Retina (tissue), 1 donor: ENCODE measurements at places on chromosomes 11 and 22.

DNA sequence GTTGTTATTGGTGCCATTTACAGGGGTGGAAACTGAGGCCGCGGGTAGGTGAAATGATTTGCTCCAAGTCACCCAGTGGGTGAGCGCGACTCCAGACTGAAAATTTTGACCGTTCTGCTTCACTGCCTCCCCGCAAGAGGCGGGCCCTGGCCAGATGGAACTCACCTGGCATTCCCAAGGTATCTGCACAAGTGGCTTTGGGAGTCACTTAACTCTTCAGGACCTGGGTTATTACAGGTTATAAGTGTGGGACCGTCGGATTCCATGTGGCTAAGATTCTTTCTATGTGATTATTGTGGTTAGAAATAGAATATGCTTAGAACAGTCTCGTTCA, 598 bp downstream of the CABIN1 start:
- no peak for DNase-seq

- no peak for DNase-seq
Measured at GRCh38 chr11:73468590-73469161, 92.5 kb downstream of the RELT start.

GRCh38 chr22:38841211-38841610, 2.6 kb downstream of the NPTXR start:
- no peak for DNase-seq

- DNase-seq, result no peak
Measured at GRCh38 chr11:58392746-58393145, 13.9 kb downstream of the OR5B3 start.

- DNase-seq, result no peak
Measured at GRCh38 chr11:61111786-61112517, 9.7 kb downstream of the CD5 start.

DNA sequence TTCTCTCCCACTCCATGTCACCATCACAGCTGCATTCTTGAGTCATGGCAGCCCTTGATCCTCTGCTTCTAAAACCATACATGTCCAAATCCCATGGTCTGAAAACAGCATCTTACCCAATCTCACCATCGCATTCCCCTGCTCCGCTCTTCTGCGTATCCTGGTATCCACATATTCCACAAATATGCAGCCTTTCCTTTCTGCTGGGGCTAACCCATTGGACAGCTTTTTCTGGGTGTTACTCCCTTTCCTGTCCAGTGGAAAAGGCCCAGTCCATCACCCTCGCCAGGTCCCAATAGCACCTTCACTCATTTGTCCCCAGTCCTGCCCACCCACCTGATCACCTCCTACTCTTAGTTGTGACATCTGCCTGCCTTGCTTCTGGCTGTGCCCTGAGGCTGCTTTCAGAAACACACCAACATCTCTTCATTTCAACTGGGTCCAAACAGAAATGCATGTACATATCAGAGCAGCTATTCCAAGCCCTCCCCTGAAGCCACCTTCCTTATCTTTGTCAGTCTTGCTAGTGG, 237.6 kb upstream of the TBCEL start:
- DNase-seq, result no peak

DNA sequence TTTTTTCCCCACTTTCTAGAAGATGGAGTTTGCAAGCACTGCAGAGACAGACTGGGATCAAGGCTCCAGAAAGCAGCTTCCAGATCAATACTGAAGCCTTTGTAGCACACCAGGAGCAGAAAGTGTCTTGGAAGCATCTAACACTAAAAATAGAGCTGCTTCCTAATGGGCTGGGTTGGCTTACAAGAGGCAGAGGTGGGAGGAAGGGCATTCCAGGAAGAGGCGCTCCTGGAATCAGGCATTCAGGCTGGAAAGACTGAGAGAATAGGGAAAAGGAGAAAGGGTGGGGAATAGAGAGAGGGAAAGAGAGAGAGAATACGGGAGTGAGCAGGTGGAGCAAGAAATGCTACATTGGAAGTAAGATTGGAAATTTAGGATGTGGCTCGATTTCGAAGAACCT, 395.9 kb downstream of the OPCML start:
- no peak for DNase-seq

DNA sequence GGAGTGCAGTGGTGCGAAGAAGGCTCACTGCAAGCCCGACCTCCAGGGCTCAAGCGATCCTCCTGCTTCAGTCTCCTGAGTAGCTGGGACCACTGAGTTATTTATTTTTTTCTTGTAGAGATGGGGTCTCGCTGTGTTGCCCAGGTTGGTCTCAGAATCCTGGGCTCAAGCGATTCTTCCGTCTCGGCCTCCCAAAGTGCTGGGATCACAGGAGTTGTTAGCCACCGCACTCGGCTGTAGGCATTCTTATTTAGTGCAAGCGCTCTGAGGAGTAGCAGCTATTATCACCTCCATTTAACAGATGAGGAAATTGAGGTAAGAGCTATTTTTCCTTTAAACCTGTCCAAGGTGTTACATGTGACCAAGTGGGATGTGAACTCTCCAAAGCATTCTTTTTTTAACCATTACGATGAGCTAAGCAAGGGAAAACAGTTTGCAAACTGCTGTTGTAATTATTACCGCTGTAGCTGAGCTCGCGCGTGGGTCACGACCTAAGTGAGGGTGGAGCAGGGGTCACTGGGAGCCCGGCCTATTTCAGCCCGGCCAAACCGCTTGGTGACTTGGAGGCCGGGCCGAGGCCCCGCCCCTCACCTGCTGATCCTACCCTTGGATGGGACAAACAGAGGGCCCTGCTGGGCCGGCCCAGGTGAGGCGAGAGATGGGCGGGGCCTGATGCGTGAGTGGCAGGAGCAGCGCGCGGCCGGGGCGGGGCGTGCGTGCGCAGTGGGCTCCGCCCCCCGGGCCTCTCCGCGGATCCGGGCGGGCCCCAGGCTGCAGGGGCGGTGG, 449 bp upstream of the KREMEN1 start:
- DNase-seq, result peak; percentile 85

DNA sequence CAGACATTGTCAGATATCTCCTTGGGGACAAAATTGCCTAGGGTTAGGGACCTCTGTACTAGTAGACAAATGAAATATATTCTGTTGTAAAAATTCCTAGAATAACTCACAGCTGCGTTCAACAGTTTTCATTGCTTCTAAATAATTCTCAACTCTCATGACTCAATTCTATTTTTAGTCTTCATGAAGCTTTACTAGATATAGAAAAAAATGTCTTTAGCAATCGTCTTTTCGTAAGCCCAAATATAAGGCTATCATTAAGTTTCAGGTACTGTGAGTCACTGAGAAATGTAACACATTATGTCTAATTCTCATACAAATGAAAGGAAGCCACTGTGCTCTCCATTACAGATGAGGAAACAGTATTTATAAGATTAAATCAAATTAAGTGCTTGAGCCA, 6.4 kb downstream of the MMP12 start:
- no peak for DNase-seq

- DNase-seq, result no peak
Measured at GRCh38 chr11:12052676-12053605, 44.5 kb upstream of the DKK3 start.

DNA sequence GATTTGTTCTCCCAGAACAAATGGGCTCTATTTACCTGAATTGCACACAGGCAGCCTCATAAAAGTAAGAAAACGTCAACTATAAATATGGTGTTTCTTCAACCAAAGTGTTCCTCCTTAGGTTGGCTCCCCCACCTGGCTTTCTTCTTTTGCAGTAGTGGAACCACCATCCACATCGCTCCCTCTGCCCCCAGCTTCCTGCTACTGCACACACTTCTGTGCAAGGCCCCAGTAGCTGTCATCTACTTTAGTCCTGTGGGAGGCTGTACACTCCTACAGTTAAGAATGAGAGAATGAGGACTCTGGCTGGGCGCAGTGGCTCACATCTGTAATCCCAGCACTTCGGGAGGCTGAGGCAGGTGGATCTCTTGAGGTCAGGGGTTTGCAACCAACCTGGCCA, 89.5 kb downstream of the BMAL1 start:
- no peak for DNase-seq

DNA sequence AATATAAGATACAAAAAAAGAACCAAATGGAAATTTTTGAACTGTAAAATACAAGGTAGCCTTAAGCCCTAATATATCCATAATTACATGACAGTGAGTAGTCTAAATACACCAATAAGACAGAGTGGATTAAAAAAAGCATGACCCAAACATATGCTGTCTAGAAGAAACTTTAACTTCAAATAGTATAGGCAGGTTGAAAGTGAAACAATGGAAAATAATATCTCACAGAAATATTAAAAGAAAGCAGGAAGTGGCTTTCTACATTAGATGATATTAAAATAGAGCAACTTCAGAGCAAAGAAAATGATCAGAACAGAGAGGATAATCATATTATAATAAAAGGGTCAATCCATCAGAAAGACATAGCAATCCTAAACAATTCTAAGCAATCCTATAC, 21.8 kb downstream of the DCUN1D5 start:
- DNase-seq, result no peak

DNA sequence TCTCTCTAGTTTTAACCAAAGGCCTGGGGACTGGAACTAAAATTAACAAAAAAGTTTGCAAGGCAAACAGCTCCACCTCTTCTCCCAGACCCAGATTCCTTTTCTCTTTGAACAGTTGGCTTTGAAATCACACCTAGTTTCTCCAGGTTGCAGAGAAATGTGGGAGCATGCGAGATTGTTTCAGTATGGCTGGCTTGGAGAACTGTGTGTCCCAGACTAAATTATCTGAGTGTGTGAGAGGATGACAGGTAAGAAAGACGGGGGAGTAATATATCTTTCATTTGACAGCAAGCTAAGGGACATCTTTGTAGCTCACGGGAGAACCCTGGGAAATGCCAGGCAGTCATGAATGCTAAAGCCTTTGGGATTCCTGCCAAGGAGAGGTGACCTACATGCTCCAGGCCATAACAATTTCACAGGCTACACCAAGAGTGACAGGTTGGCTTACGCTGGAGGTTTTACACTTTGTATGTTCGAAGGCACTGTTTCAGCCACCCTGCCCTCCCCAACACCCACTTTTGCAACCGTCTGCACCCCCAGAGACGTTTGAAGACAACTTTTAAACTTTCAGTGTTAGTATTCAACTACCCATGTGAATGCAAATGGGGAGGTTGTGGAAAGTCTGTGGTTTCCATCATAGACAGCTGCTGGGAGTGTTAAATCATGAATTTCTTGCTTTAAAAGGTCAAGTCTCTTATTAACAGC, 109.3 kb upstream of the SNX19 start:
- DNase-seq, result no peak

- DNase-seq, result no peak
Measured at GRCh38 chr11:19876750-19877149, 164.1 kb downstream of the NAV2 start.

GRCh38 chr11:72263361-72263760, 19.4 kb upstream of the PHOX2A start:
- no peak for DNase-seq

DNA sequence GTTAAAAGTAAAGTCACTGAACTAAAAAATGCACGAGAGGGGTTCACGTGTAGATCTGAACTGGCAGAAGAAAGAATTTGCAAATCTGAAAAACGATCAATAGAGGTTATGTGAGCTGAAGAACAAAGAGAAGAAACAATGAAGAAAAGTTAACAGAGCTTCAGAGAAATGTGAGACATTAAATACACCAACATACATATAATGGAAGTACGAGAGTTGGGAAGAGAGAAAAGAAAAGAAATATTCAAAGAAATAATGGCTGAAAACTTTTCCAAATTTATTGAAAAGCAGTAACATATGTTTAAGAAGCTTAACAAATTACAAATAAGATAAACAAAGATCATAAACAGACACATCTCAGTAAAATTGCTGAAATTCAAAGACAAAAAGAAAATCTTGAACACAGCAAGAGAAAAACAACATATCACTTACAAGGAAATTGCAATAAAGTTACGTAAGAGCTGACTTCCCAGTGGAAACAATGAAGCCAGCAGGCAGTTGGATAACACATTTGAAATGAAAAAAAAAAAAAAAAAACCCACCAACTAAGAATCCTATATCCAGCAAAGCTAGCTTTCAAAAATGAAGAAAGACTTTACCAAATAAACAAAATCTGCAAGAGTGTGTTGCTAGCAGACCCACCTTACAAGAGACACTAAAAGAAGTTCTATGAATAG, 56.8 kb downstream of the EMSY start:
- no peak for DNase-seq

DNA sequence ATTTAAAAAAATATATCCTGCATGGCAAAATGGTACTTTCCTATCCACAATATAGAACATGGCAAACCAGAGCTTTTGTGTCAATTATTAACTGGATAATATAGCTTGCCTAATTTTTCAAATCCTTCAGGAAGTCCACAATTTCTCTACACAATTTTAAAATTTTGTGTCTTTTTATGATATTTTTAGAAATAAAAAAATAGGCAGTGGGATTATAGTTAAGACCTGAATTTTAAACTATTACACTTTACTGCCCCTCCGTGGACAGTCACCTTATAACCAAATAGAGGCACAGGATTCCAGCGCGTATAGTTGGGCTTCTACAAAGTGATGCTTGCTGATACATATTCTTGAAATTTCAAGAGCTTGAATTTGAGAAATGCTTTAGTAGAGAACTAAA, 2.1 kb upstream of the DMC1 start:
- peak; percentile 40 for DNase-seq

DNA sequence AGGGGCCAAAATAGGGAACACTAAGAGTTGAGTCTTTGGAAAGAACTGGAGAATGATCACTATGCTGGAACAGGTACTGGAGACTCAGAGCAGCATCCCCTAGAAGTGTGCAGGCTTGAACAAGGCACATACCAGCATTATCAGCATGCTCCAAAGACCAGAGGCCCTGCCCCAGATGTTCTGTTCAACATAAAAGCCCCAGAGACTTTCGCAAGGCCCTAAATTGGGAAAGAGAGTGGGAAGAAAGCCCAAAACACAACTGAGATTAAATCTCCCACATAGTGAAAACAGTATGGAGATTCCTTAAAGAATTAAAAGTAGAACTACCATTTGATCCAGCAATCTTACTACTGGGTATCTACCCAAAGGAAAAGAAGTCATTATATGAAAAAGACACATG, 9.4 kb downstream of the CNGA4 start:
- DNase-seq, result no peak

GRCh38 chr11:44817207-44817949, 90.6 kb downstream of the TSPAN18 start:
- DNase-seq, result no peak
